B cell (primary cell): ENCODE measurements at places on chromosomes 13 and 19.
A peak's percentile ranks its signal among the peaks of the same experiment; 100 is the strongest.

DNA sequence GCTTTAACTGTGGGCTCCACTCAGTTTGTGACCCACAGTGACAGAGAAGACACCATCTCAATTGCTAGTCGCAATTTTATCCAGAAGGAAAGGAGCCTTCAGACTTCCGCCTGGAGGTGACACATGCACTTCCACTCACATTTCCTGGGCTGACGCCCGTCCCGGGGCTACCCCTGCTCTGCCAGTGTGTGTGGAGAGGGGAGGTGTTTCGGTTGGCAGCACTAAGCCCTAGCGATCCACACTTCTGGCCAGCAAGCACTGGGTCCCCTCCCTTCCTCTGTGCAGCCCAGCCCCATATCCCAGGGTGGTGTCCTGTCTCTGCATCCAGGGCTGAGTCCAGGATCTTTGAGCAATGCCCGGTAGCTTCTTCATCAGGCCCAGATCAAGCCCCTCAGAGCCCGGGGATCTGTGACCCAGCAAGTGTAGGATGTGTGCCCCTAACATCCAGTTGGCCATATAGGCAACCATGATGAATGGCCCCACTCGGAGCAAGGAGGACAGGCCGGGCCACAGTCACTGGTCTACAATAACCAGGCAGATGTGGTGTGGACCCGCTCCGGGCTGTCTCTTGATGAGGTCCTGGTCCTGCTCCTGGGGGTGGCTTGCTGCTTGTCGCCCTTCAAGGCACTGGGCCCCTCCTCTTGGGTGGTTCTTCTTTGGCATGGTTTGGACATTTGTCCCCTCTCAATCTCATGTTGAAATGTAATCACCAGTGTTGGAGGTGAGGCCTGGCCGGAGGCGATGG, 141.9 kb upstream of the SPACA7 start:
- DNase-seq: no peak

GRCh38 chr19:38492181-38492813, 58.8 kb downstream of the RYR1 start:
- DNase-seq: no peak

GRCh38 chr19:15863272-15863671, 34.6 kb downstream of the CYP4F2 start:
- DNase-seq: no peak

DNA sequence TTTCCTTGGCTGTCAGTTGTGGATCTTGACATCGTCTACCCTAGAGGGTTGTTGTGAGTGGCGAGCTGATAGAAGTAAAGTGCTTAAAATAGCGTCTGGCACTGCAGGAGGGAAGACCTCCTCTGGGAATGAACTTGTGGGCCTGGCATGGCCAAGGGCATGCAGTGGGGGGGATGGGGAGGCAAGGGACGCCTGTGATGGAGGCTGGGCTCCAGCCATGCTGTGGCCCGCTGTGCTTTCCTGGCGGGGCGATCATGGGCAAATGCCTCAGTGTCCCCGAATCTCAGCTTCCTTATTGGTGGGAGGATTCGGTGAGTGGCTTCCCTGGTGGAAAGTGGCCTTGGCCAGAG, 10.7 kb downstream of the CARM1 start:
- no peak for DNase-seq

DNA sequence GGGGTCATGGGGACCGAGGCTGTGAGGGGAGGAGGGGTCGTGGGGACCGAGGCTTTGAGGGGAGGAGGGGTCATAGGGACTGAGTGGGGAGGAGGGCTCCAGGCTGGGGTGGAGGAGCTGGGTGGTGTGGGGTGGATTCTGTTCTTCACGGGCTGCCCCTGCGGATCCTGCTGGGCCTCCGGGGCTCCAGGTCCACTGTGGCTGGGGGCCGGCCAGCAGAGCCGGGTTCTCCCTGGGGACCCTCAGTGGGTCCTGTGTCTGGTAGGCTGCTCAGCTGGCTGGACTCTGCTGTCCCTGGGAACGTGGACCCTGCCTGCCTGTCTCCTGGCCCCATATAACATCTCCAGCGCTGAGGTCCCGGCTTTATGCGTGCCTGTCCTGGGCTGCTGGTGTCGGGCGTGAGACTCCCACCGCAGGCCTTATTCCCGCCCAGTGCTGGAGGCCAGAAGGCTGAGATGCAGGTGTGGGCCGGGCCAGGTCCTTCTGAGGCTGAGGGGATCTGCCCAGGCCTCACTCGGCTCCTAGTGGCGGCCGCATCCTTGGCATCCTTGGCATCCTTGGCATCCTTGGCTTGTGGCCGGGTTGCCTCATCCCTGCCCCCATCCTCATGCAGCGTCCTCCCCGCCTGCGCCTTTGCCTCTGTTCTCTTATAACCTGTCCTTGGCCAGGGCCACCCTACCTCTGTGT, 19.8 kb upstream of the GNA15 start:
- no peak for DNase-seq

DNA sequence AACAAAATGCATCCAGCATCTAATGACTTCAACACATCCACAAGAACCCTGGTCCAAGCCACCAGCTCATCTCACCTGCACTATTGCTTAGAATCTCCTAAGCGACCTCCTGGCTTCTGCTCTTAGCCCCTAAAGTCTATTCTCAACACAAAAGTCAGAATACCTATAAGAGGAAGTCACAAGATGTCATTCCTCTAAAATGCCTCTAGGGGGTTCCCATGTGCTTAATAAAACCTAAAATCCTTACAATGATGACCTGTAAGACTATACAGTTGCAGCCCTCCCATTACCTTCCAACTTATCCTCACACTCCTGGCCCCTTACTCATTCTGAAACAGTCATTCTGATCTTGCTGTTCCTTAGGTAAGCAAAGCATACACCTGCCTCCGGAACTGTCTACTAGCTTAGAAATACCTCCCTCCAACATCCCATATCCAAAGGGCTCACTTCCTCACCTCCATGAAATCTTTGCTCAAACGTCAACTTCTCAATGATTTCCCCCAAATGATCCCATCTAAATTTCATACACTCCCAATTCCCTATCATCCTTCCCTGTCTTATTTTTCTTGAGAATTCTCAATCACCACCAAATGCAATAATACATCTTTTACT, 10.0 kb downstream of the ATP7B start:
- DNase-seq: peak; percentile 55

GRCh38 chr13:38008636-38009035, 139.1 kb upstream of the TRPC4 start:
- no peak for DNase-seq
